ENCODE measurements at places on chromosomes 5 and 9. TPM values are rescaled to one million over a fixed set of nuclear protein-coding genes. Genes with fewer than 3 reads are reported as not detected.

DNA sequence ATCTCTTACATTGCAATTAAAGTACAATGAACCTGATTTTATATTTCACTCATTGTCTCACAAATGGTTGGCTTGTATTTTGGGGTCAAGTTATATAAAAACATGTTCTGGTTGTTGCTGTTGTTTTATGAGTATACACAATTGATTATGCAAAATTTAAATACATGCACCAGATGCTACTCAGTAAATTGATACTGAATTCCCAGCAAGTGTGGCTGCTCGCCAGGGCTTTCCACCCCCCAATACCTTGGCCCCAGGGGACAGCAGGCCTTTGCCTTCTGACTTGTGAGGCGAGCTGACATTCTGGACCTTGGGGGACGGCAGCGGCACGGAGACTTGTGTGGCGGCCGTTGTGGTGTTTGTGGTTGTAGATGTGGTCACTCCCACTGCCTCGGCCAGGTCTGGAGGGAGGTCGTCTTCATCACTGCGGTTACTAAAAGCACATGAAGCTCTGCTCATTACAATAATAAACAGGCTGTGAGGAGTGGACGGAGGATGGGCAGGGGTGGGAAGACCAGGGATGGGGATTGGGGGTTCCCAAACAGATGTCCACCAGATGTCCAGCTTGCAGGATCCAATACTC is 27.0 kb upstream of the FRRS1L start:
- no peak for DNase-seq

IFNA13 gene
- polyA plus RNA-seq = not detected

GRCh38 chr5:56523790-56524575 is 290.9 kb upstream of the ANKRD55 start:
- no peak for DNase-seq

DNA sequence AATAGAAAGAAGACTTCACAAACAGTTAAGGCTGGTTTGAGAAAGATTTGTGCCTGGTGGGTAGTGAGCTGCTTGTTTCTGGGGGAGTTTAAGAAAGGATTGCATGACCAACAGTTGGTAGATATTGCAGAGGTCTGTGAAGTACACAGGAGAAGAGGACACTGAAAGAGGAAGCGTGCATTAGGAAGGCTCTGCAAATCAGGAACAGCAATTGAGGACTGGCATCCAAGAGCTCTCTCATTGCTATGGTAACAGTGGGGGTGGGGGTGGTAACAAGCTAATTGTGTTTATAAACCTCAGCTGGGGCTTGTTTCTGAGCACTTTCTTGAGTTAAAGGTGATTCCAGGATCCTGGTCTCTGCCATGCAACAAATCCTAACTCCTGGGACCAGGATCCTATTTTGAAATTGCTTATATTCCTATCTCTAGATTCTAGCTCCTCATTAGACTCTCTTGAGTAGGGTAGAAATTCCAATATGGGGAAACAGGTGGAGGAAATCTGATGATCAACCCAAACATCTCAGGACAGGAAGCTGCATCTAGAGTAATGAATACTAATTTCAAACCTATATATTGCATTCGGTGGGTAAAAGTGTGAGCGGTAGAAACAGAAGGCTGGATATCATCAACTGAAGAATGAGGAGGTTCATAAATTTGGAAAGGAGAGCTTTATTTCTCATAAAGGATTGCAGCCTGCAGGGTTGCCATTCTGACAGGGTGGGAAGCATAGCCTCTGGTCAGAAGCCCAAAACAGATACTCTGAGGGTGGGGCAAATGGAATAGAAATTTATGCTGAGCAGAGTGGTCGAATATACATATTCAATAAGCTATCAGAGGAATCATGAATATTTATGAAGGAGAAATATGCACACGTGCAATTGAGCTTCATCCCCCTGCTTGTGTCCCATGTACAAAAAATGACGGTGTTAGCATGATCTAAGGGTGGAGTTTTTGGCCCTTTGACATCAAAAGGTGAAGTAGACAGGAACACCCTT is 79.4 kb downstream of the PTTG1 start:
- no peak for DNase-seq

GLDC gene
- 0.48 TPM for polyA plus RNA-seq

TAF11L5 gene
- polyA plus RNA-seq = not detected

FIBCD1 gene
- polyA plus RNA-seq = 23.7 TPM

DNA sequence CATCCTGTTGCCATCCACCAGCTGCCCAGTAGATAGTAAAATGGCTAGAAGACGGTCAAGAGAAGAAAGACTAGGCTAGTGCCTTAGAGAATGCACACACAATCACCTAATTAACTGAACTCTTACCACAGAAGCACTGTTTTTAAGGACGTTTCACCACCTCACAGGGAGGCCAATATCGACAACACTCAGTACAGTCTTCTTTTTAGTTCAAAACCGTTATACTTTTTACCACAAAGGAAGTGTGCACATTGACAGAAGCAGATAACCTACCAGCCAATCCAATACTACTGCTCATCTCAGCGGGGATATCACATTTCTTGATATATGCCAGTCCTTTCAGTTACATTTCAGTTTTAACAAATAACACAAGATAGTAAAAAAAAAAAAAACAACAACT is 122.3 kb downstream of the GNAQ start:
- DNase-seq = no peak

GRCh38 chr9:128718475-128718874 is 5.5 kb downstream of the ZDHHC12 start:
- no peak for DNase-seq

DNA sequence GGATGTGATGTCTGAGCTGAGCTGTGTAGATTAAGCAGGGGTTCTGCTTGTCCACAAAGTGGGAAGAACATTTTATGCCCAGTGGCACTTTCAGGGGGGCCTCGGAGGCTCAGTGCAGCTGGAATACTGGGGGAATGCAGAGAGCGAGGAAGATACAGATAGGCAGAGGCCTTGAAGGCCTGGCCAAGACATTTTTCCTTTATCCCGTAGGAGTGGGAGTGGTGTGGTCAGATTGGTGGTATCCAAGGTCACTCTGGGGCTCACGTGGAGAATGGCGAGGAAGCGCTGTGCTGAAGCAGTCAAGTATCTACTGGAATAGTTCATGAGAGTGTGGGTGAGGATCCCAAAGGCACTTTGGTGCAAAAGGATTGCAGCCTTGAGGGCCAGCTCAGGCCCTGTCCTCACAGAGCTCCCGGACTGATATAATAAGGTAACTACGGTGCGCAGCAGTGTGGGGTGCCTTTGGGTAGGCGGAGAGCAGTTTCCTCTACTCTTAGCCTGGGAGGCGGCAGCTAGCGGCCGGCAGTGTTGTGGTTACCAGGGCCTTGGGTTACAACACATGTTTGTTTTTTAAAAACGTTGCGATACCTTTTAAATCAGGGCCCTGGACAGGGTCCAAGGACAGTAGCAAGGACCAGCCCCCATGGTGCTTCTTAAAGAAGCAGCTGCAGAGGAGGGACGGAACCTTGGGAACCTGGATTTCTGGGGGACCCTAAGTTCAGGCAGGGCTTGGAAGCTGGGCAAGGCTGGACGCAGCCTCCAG is 10.8 kb upstream of the CCDC69 start:
- DNase-seq = peak; percentile 39

DNA sequence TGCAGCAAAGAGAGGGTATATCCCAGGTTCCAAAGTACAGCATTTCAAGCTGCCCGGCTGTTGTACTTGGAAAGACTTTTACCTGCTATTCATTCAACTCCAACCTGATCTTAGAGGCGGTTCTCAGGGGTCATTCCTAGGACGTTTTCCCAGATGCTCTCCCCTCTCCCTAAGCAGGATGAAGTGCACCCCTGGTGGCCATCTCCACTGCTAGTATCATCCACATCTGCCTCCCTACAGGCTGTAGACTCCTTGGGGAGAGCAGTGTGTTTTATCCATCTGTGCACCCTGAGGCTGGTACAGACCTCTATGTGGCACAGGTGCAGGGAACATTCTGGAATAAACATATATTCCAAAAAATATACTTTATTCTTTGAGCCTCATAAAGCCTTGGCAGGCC is 56.8 kb downstream of the PTPN3 start:
- DNase-seq = peak; percentile 14

CDH18 gene
- polyA plus RNA-seq = 0.32 TPM

DNA sequence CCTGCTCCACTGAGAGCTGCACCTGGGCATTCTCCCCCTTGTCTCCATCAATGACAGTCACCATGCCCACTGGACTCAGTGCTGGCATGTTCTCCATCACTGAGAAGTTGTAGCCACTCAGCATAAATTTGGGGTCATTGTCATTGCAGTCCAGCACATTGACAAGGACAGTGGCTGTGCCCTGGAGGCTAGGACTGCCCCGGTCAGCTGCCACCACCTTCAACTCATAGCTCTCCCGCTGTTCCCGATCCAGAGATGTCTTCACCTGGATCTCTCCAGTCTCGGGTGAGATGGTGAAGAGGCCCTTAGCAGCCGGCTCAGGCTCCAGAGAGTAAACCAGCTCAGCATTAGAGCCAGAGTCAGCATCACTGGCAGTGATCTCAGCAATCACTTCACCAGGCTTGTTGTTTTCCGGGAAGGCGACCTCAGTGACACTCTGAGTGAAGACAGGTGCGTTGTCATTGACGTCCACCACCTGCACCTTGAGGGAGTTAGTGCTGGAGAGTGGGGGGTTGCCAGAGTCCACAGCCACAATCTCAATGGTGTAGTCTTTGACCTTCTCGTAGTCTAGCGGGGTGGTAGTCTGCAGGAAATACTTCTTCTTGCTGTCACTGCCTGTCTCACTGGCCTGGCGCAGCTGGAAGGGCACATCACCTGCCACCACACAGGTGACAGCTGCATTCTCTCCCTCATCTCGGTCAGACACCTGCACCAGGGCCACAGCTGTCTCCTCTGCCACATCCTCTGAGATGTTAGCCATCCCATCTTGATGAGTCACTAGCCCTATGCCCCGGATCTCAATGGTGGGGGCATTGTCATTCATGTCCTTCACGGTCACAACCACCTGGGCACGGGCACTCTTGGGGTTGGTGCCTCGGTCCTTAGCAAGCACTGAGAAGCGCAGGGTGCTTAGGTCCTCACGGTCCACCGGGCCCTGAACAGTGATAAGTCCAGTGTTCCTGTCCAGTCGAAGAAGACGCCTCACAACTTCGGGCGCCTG is 13.5 kb downstream of the PCDH1 start:
- no peak for DNase-seq

- DNase-seq = peak; percentile 58
These were observed 129.5 kb downstream of the NIPBL start for GRCh38 chr5:37005946-37006540.

PRDM9 gene
- not detected for polyA plus RNA-seq

SV2C gene
- not detected for polyA plus RNA-seq

C9orf152 gene
- not detected for polyA plus RNA-seq

DNA sequence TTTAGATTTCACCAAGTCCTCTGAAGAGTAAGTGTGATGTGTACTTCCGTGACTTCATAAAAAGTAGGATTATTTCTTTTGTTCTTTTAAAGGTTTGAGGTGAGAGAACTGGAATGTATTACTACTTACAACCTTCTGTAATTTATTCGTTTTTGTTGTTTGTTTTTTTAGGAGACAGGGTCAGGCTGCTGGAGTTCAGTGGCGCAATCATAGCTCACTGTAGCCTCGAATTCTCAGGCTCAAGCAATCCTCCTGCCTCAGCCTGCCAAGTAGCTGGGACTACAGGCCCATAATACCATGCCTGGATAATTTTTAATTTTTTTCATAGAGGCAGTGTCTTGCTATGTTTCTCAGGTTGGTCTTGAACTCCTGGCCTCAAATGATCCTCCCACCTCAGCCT is 68.3 kb upstream of the RETREG1 start:
- DNase-seq = no peak

- no peak for DNase-seq
These were observed 101.7 kb upstream of the SPATA31D4 start for GRCh38 chr9:81826517-81826906.

- no peak for DNase-seq
These were observed 55.1 kb downstream of the MEGF9 start for GRCh38 chr9:120659209-120659608.

GRCh38 chr5:63483338-63483737 is 478.9 kb downstream of the HTR1A start:
- DNase-seq = no peak

DNA sequence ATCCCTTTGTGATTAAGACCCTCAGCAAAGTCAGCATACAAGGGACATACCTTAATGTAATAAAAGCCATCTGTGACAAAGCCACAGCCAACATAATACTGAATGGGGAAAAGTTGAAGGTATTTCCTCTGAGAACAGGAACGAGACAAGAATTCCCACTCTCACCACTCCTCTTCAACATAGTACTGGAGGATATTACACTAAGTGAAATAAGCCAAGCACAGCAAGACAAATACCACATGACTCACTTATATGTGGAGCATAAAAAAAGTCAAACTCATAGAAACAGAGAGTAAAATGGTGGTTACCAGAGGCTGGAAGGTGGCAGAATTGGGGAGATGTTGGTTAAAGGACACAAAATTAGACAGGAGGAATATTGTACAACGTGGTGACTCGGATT is 118.1 kb upstream of the NFIL3 start:
- DNase-seq = peak; percentile 59

DNA sequence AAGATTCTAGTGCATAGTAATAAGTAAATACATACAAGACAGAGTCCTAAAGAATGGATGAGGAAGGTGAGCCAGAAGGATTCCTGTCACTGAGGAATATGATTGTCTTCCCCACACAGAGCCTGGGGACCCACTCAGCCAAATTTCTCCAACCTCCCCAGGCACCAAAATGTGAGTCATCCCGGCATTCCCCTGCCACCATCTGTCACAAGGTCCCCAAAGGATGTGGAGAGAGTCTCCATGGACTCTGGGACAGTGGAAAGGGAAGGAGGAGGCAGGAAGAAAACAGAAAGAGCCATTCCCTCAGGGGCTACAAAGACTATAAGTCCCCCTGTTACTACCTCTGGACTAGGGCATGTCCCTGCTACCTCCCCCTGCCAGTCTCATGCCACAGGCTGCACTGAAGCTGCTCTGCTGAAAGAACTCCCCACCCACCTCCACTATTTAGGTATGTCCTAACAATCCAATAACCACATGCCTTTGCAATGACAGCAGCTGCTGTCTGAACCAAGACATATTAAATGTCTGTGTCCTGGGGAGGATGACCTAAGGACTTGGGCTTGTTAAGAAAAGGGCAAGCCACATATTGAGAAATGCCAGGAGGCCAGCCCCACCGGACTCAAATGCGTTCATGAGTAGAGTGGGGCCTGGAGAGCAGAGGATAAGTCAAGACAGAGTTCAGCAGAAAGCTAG is 10.7 kb upstream of the OR5C1 start:
- DNase-seq = peak; percentile 85

TEK gene
- polyA plus RNA-seq = 4.3 TPM

DNA sequence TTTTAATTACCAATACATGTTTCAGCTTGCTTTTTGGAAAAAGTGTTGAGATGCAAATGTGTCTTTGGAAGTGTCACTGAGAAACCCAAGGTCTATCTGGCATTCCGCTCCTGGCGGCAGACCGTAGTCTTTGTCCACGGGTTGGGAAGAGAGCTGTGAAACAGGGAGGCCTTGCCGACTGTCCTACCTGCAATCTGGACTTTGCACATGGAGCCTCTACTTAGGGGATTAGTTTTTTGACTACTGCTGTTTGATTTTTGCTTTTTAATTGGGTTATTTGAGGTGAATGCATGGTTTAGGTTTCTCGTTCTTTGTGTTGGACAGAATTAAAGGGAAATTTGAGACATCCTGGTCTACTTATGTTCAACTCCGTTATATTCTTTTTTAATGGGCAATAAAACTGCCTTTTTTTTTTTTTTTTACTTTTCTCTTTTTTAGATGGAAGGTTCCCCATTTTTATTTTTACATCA is 25.7 kb downstream of the TRIO start:
- DNase-seq = no peak

- peak; percentile 29 for DNase-seq
These were observed 191.8 kb downstream of the PRR16 start for GRCh38 chr5:120655828-120656435.

Data from GM23248 (cell line).